SW 1271 (cell line): ENCODE measurements at places on chromosomes 13 and 19.

GRCh38 chr19:15640294-15640903 lies at the start of gene CYP4F3:
CYP4F3 (plus strand) TSS chr19:15640897; CDS start chr19:15641416, 519 bp downstream.
- no peak for DNase-seq

GRCh38 chr19:15551293-15552004 lies 43.1 kb downstream of the CYP4F22 start:
- DNase-seq: no peak

GRCh38 chr13:65937251-65937650 lies 1292.9 kb downstream of the PCDH9 start:
- no peak for DNase-seq

DNA sequence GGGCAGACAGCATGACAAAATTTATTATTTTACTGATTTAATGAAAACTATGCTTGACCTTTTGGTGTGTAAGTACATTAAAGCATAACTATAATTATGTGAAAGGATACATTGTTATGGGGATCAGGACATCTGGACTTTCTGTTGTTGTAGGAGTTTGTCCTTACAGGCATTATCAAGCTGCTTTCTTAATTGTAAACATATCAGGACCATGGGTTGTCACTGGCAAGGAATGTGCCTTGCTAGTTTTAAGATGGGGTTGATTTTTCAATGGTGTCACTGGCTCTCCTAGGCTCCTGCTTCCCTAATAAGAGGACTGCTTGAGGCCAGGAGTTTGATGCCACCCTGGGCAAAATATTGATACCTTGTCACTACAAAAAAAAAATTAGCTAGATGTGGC lies 32.6 kb downstream of the KBTBD6 start:
- no peak for DNase-seq

GRCh38 chr13:39485314-39485700 lies 117.7 kb downstream of the LHFPL6 start:
- DNase-seq: no peak

DNA sequence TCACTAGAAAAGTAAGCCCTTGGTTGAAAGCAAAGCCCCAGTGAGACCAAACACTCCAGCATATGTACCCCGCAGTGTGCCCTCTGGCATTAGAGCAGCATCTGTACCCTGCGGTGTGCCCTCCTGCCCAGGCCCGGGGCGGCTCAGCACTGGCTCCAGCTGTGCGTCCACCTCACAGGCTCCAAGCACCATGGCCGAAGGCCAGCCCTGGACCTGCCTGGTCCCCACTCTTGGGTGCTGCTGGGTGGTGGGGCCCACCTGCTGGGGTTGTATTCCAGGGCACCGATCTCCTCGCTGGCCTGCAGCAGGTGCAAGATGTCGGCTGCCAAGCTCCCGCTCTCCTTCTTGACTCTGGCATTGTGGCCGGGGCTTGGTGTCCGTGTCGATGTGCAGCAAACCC lies 230.2 kb downstream of the TUBA3C start:
- DNase-seq: no peak

- no peak for DNase-seq
Measured at GRCh38 chr13:20608438-20609020, 41.6 kb downstream of the IFT88 start.

DNA sequence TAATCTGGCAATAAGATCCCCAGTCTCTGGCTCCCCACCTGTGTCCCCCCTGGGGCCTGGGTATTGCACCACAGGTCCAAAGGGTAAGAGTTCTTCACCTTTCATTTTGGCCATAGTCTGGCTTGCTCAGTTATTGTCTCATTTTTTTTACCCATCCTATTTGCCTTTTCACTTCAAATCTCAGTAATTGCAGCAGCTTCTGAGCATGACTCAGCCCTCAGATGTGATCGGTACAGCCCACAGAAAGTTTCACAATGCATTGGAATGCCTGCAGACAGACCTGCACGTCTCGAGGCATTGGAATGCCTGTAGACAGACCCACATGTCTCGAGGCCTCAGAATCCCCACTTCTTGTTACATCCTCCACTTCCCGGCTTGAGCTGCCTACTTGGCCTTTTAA lies 173.6 kb downstream of the NUFIP1 start:
- peak; percentile 76 for DNase-seq

GRCh38 chr19:14113762-14114414 lies 3.7 kb downstream of the PRKACA start:
- no peak for DNase-seq

DNA sequence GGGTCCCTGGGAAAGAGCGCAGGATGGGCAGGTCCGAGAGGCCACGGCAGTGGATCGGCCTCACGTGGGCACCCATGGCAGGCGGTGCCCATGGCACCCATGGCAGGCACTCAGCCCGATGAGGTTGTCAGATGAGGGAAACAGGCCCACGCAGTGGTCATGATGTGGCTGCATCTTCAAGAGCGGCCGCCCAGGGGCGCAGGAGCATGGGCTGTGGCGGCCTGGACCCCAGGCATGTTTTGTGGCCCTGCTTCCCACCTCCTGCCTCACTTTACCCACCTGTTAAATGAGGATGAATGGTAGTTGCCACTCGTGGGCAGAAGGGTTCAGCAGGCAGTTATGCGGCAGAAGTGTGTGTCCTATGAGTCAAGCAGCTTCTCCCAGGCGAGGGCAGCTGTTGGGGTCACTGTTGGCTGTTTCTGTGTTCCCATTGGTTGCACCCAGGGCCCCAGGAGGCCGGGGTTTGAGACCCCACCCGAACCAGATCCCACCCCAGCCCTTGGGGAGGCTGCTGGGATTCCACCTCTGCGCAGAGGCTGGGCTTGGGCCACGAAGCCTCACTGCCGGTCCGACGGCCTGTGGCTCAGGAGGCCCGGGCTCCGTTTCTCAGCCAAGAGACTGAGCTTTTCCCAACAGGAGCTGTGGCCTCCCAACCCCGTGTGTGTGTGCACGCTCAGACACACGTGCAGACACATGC lies 30.0 kb downstream of the CSNK1G2 start:
- no peak for DNase-seq

DNA sequence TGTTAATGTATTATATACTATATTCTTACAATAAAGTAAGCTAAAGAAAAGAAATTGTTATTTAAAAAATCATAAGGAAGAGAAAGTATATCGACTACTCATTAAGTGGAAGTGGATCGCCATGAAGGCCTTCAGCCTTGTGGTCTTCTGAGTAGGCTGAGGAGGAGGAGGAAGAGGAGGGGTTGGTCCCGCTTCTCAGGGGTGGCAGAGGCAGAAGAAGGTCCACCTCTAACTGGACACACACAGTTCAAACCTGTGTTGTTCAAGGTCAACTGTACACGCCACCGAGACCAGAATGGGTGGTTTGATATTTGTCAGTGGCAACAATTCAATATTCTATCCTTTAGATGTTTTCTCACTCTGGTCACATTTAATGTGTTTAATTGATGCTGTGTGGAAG lies 67.2 kb downstream of the ALOX5AP start:
- DNase-seq: no peak

GRCh38 chr19:44455100-44455499 lies 6.8 kb upstream of the ZNF229 start:
- no peak for DNase-seq

- DNase-seq: no peak
Measured at GRCh38 chr13:51821606-51822005, 17.6 kb upstream of the DHRS12 start.

- no peak for DNase-seq
Measured at GRCh38 chr19:13962699-13963602, 10.6 kb downstream of the DCAF15 start.

- no peak for DNase-seq
Measured at GRCh38 chr19:12995596-12996405, 526 bp downstream of the NFIX start.

DNA sequence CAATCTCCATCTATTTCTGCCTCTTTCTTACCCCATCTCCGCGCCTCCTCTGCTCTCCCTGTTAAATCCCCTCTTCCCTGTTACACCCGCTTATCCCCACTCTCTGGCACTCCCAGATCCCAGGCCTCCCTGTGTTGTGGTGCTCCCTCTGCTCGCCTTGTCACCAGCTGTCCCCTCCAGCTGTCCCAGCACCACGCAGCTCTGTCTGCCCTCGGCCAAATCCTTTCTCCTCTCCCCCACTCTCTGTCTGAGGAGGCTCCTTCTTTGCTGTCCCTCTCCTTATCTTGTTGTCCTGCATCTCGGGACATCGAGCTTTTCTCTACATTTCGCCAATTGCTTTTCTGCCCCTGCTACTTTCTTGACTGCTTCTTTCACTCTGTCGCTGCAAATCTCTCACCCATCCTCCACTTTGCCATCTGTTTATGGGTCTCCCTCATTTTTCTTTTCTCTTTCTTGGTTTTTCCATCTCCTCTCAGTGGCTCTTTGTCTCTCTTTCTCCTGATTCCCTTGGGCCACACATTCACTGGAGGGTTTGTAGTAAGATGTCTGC lies 941 bp downstream of the ZNF160 start:
- DNase-seq: no peak

DNA sequence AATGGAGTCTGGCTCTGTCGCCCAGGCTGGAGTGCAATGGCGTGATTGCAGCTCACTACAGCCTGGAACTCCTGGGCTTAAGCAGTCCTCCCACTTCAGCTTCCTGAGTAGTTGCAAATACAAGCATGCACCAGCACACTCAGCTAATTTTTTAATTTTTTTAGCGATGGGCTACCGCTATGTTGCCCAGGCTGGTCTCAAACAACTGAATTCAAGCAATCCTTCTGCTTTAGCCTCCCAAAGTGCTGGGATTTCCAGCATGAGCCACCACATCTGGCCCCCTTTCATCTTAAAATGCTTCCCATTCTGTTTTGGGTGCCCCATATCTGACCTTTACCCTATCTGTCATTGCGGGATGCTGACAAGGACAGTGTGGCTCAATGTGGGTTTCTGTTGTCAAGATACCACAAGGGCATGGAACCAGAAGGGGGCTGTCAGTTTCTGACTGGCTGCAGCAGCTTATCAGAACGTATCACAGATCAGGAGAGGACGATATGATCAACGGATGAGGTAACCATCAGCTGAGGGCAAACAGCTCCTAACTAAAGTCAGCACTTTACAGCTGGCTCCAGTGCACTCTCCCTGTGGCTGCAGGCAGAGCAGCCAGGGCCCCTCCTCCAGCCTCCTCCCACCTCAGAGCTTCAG lies 32.4 kb downstream of the GPR42 start:
- DNase-seq: no peak

GRCh38 chr13:46638262-46638661 lies 85.3 kb downstream of the LRCH1 start:
- no peak for DNase-seq

DNA sequence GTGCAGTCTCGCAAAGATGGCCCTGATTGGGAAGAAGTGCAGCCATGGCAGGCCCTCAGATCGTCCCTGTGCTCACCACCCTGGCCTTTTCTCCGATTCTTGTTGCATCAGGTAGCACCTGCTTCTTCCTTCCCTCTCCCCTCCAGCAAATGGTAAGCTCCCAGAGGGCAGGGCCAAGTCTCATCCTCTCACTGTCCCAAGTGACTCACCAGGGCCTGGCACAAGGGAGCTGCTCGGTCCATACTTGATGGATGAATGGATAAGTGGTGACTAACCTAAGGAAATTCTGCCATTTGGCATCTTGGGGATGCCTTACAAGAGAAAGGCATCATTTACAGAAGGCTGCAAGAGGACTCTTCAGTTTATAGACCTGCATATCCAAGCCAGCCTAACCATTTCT lies 84.9 kb downstream of the ZIC5 start:
- DNase-seq: no peak

DNA sequence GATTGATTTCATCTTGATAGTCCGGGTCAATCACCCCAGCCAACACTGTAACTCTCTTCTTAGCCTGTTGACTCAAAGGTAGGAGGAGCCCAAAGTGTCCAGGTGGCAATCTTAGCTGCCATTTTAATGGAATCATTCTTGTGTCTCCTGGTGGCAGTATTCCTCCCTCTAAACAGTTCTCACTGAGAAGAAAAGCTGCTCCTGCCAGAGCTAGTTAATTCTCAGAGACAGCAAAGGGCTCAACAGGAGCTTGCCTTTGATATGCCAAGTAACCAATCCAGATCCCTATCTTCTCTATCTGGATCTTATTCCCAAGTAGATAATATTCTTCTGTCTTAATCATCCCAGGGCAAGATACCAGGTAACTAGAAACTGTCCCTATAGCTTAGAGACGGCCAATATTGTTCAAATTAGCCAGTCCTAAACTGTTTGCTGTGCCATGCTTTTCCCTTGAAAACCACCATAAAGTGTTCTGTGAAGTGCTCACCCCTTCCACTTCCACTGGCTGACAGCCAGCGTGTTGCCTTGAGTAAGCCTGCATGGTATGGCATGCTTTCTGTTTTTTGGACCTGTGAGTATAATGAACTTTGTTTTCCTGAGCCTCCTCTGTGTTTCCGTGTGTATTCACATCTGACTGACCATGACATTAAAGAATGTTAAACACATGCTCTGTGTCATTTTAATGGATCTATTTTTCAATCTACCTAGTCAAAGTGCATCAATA lies 463.7 kb upstream of the SLITRK5 start:
- DNase-seq: no peak

DNA sequence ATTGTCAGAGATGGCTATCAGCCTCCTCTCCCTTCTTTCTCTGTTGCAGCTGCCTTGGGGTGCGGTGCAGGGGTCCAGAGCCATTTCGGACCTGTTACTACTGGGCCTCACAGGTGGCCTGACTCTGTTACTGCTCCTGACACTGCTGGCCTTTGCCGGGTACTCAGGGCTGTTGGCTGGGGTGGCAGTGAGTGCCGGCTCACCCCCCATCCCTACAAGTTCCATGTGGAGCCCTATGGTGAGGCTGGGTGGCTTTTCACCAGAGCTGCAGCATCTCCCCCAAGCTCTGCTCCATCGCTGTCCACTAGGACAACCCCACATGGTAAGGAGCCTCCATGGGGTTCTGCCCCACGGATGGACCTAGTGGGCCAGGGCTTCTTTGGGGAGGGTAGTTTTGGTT lies 13.7 kb upstream of the ZNF492 start:
- no peak for DNase-seq

DNA sequence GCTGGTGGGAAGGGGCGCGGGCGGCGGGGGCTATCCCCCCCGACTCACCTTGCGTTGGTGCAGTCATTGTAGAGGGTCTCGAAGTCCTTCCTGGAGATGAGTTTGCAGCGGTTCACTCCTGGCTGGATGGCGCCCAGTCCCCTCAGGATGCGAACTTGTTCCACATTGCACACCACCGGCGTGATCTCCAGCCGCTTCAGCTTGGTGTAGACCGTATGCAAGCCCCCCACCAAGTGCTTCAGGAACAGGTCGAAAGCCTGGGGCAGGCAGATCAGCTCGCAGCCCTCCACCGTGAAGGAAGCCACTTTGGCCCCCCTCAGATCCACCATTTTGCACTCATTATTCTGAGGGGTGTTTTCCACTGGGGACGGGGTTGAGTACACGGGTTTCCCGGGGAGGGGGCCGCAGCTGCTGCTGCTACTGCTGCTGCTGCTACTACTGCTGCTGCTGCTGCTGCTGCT lies 1.1 kb downstream of the DACH1 start:
- DNase-seq: no peak
